ENCODE measurements at places on chromosomes 1 and 21.

- H3K27ac ChIP-seq: no peak overlapping the region
- no peaks in the 10 kb centered on the region for H3K36me3 ChIP-seq
- no peaks in the 10 kb centered on the region for H3K27me3 ChIP-seq
- no peak overlapping the region for H3K4me3 ChIP-seq
- no peak for DNase-seq
- H3K4me1 ChIP-seq: peaks cover 39% of the 10 kb centered on the region
These were observed 40.6 kb upstream of the LYST start for GRCh38 chr1:235907187-235907896.

DNA sequence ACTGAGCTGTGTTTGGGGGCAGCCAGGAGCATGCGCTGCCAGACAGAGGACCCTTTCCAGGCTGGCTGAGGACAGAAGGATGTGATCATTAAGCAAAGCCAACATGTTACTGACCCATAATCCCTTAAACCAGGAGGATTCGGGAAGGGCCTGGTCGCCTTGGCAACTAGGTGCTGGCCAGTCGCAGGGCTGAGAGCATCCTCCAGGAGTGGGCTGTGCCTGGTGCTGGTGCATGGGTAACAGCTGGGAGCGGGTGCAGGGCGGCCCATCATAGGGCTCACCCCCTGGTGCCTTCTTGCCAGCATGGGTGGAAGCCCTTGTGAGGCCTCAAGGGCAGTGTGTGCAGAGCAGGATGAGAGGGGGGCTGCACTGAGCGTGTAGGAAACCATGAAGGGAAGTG, 17.2 kb downstream of the CDK18 start:
- no peak overlapping the region for H3K4me3 ChIP-seq
- H3K36me3 ChIP-seq: no peaks in the 10 kb centered on the region
- H3K27ac ChIP-seq: no peak overlapping the region
- no peaks in the 10 kb centered on the region for H3K4me1 ChIP-seq

- H3K27me3 ChIP-seq: no peaks in the 10 kb centered on the region
- H3K4me1 ChIP-seq: peaks cover 9% of the 10 kb centered on the region
- no peak overlapping the region for H3K27ac ChIP-seq
- H3K36me3 ChIP-seq: peaks cover under 1% of the 10 kb centered on the region
These were observed 270.6 kb downstream of the NFIA start for GRCh38 chr1:61352845-61353435.

GRCh38 chr1:41364442-41365319, 3.4 kb downstream of the FOXO6 start:
- no peak for DNase-seq
- no peaks in the 10 kb centered on the region for H3K36me3 ChIP-seq
- peak overlapping the region; percentile 33 for H3K4me3 ChIP-seq

- peaks cover 32% of the 10 kb centered on the region for H3K4me1 ChIP-seq
- peak overlapping the region; percentile 53 for H3K4me3 ChIP-seq
- peaks cover 6% of the 10 kb centered on the region for H3K27me3 ChIP-seq
- no peaks in the 10 kb centered on the region for H3K36me3 ChIP-seq
- peak overlapping the region; percentile 16 for H3K27ac ChIP-seq
- DNase-seq: peak; percentile 45
These were observed 87.9 kb upstream of the LYST start for GRCh38 chr1:235954306-235955283.

GRCh38 chr1:222021129-222021528, 279.2 kb upstream of the DUSP10 start:
- H3K4me3 ChIP-seq: no peak overlapping the region
- no peaks in the 10 kb centered on the region for H3K4me1 ChIP-seq
- H3K27ac ChIP-seq: no peak overlapping the region
- no peaks in the 10 kb centered on the region for H3K36me3 ChIP-seq

GRCh38 chr1:40311692-40312091, 5.4 kb downstream of the COL9A2 start:
- H3K27me3 ChIP-seq: peaks cover 6% of the 10 kb centered on the region
- H3K36me3 ChIP-seq: no peaks in the 10 kb centered on the region
- peak overlapping the region; percentile 75 for H3K4me3 ChIP-seq
- H3K27ac ChIP-seq: no peak overlapping the region
- peaks cover 47% of the 10 kb centered on the region for H3K4me1 ChIP-seq

GRCh38 chr1:196462086-196462485, 146.2 kb downstream of the KCNT2 start:
- H3K4me3 ChIP-seq: no peak overlapping the region
- H3K27ac ChIP-seq: no peak overlapping the region
- DNase-seq: no peak

DNA sequence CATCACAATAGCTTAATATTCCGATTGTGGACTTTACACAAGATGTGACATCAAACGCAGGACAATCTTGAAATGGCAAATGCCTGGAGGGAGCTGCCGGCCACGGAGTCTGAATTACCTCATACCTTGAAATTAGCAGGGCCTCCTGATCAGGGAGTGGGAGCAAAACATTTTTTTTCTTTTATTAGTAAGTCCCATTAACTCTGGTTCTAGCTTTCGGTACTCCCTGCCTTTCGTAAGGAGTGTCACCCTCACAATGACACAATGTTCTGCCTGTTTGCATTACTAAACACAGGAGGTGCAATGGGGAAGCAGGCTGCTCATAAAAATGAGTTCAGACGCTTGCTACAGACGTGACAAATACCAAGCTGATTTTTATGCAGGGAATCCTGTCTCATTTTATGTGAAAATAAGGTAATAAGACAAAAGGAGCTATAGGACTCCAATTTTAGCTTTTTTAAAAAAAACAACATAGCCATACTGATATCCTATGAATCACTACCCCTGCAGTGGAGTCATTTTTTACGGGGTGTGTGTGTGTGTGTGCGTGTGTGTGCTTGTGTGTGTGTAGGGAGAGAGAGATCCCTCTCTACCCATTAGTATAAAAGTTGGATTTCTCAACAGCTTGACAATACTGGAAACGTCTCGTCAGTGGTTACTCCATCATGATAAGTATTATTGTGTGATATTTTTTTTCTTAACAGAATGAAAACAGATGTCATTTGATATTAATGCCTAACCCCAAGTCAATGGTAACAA, 205.1 kb upstream of the RUNX1 start:
- no peak overlapping the region for H3K27ac ChIP-seq
- H3K36me3 ChIP-seq: peaks cover 8% of the 10 kb centered on the region
- no peak overlapping the region for H3K4me3 ChIP-seq

DNA sequence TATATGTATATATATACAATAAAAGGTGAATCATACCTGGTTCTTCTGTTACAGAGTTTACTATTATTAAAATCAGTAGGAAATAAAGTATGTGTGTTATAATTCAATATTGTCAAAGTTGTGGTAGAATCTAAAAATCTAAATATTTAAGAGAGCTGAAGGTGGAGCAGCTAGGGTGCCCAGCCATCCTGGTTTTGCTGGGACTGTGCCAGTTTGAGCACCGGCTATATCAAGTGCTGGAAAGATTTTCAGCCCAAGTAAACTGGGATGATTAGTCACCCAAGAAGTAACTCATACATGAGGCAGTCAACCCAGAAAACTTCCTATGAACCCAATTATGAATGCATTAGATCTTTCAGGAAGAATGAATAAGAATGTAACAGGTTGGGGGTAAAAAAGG, 16.9 kb upstream of the KRTAP19-5 start:
- no peak for DNase-seq
- no peaks in the 10 kb centered on the region for H3K27me3 ChIP-seq
- no peak overlapping the region for H3K4me3 ChIP-seq
- H3K27ac ChIP-seq: no peak overlapping the region
- H3K4me1 ChIP-seq: no peaks in the 10 kb centered on the region
- H3K36me3 ChIP-seq: no peaks in the 10 kb centered on the region

- H3K27me3 ChIP-seq: peaks cover 6% of the 10 kb centered on the region
- no peak overlapping the region for H3K27ac ChIP-seq
- no peaks in the 10 kb centered on the region for H3K36me3 ChIP-seq
- H3K4me1 ChIP-seq: no peaks in the 10 kb centered on the region
These were observed 242.8 kb upstream of the KIAA0040 start for GRCh38 chr1:175435392-175435791.

GRCh38 chr1:203381151-203381751, 30.3 kb upstream of the FMOD start:
- H3K4me1 ChIP-seq: no peaks in the 10 kb centered on the region
- DNase-seq: no peak

- peak overlapping the region; percentile 93 for H3K27ac ChIP-seq
- no peaks in the 10 kb centered on the region for H3K27me3 ChIP-seq
- DNase-seq: peak; percentile 17
- peaks cover 28% of the 10 kb centered on the region for H3K36me3 ChIP-seq
- H3K4me1 ChIP-seq: peaks cover 27% of the 10 kb centered on the region
- peak overlapping the region; percentile 94 for H3K4me3 ChIP-seq
These were observed 478 bp downstream of the RIT1 start for GRCh38 chr1:155910621-155911121.

DNA sequence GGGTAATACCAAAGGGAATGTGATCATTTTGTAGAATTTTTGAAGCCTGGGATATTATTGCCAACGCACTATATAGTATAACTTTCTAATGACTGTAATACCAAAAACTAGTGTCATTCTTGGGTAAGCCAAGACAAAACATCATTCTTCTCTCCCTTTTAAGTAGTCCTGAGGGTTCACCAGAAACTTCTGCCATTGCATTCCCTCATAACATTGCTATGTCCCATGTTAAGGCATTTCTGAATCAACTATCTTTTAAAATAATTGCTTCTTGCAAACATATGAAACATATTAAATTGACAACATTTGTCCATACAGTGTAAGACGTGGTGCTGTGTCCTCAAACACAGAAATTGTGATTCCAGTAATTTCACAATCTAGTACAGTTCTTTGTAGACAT, 29.9 kb upstream of the C1orf21 start:
- no peak overlapping the region for H3K4me3 ChIP-seq
- no peaks in the 10 kb centered on the region for H3K36me3 ChIP-seq
- no peak overlapping the region for H3K27ac ChIP-seq
- peaks cover 31% of the 10 kb centered on the region for H3K27me3 ChIP-seq

GRCh38 chr1:201774224-201774982, 54.6 kb upstream of the IPO9 start:
- H3K4me3 ChIP-seq: no peak overlapping the region
- H3K27me3 ChIP-seq: no peaks in the 10 kb centered on the region
- no peaks in the 10 kb centered on the region for H3K4me1 ChIP-seq
- no peak overlapping the region for H3K27ac ChIP-seq

DNA sequence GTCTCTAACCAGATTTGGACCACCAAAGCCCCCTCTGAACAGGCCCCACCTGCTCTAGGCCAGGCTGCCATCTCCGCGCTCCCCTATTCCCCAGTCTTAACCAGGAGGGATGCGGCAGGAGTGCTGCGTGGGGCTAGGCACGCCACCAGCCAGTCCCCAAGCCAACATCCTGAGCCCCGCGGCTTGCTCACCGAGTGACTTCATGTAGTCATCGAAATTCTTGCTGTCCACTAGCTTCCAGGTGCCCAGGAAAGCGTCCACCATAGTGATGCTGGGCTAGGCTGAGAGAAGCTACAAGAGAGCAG, 173 bp downstream of the FABP3 start:
- peaks cover 23% of the 10 kb centered on the region for H3K4me1 ChIP-seq
- H3K4me3 ChIP-seq: peak overlapping the region; percentile 82
- peaks cover 15% of the 10 kb centered on the region for H3K27me3 ChIP-seq

- no peak overlapping the region for H3K27ac ChIP-seq
- H3K36me3 ChIP-seq: no peaks in the 10 kb centered on the region
- H3K4me3 ChIP-seq: no peak overlapping the region
- no peaks in the 10 kb centered on the region for H3K4me1 ChIP-seq
- peaks cover 6% of the 10 kb centered on the region for H3K27me3 ChIP-seq
- no peak for DNase-seq
These were observed 43.7 kb upstream of the KANK4 start for GRCh38 chr1:62362926-62363325.

DNA sequence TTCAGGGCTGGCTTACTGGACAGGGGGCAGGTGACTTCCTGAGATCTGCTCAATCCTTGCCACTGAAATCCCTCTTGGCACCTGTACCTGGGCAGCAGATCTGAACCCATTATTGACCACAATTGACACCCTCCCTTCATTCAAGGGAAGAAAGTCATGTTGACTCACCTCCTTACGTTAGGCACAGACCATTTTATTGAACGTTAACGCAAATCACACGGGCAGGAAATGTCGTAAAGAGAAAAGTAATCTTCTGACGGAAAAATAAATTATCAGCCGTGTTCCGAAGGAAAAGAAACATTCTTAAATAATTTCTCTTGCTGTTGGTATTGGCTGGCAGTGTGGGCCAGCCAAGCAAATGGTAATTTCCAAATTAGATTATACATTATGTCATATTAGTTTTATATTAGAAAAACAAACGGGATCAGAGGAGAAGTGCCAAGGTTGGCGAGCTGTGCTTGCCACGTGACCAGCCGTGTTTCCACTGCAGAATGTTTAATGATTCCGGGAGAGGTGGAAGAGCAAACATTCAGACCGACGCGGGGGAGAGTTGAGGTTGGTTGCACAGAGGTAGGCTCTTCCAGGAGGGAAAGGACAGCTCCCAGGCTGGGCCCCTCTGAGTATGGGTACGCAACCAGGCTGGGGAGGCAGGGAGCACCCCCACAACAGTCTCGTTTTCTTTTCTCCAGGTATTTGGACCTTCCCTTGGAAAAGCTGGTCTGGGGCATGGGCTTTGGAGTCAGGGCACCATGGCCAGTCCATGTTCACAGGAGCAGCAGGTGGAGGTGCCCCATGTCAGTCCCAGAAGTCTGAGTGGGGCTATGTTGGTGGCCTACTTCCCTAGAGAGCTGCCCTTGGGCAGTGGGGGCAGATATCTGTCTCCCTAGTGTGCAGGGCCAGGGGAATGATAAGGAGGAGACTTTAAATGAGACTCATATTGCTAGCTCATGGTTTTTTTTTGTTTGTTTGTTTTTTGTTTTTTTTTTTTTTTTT, 121.1 kb downstream of the FOXD2 start:
- no peak for DNase-seq
- peaks cover 22% of the 10 kb centered on the region for H3K27me3 ChIP-seq
- H3K27ac ChIP-seq: no peak overlapping the region
- H3K4me3 ChIP-seq: no peak overlapping the region
- no peaks in the 10 kb centered on the region for H3K4me1 ChIP-seq
- H3K36me3 ChIP-seq: no peaks in the 10 kb centered on the region

GRCh38 chr1:18714404-18715175, 83.9 kb downstream of the PAX7 start:
- H3K36me3 ChIP-seq: no peaks in the 10 kb centered on the region
- H3K4me3 ChIP-seq: no peak overlapping the region
- no peak overlapping the region for H3K27ac ChIP-seq
- DNase-seq: no peak

GRCh38 chr1:23910553-23911246, 2.5 kb downstream of the CNR2 start:
- H3K27me3 ChIP-seq: no peaks in the 10 kb centered on the region
- H3K4me3 ChIP-seq: peak overlapping the region; percentile 71
- H3K4me1 ChIP-seq: peaks cover 80% of the 10 kb centered on the region
- no peaks in the 10 kb centered on the region for H3K36me3 ChIP-seq
- no peak for DNase-seq
